NB4 (cell line): ENCODE measurements at places on chromosomes 16 and 17.
A peak's percentile ranks its signal among the peaks of the same experiment; 100 is the strongest.

- DNase-seq, result no peak
Observed at GRCh38 chr17:27471321-27472269, 15.3 kb downstream of the KSR1 start.

GRCh38 chr17:72457712-72458111, 336.9 kb downstream of the SOX9 start:
- no peak for DNase-seq

GRCh38 chr17:34892461-34893249, 68.6 kb downstream of the CCT6B start:
- peak; percentile 81 for DNase-seq

DNA sequence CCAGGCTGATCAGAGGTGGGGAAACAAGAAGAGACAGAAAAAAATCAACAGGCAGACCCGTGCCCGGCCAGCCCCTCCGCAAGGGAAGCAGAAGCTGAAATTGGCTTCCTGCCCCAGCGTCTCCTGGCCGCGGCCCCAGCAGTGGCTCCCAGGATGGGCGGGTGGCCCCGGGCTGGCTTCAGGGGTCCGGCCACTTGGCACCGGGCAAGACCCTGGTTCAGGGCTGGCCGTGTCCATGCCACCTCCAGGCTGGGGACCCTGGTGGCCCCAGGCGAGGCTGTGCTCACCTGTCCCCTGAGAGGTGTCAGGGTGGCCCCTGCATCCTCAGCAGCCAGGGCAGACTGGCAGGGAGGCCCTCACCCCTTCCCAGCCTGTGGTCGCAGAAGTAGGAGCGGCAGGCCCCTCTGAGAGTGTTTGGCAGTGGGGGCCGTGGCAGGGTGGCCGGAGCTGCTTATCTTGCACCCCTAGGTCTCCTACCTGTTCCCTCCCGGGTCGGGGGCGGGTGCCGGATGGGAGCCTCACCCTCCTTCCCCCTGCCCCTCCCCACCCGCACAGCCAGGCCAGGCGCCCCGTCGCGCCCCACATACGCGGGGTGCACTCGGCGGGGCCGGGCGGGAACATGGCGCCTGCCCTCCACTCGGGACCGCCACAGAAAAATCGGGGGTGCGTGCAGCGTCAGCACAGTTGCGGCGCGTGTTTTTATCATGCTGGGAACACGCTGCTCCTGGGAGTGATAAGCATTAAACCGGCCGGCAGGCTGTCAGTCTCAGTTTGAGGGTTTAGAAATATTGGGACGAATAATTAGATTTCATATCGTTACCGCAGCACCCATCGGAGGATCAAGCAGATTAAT, 46.7 kb upstream of the ZC3H18 start:
- no peak for DNase-seq

- no peak for DNase-seq
Observed at GRCh38 chr17:8611619-8612298, 18.8 kb downstream of the MYH10 start.

- peak; percentile 40 for DNase-seq
Observed at GRCh38 chr17:7001318-7001961, 5.6 kb downstream of the ALOX12 start.

DNA sequence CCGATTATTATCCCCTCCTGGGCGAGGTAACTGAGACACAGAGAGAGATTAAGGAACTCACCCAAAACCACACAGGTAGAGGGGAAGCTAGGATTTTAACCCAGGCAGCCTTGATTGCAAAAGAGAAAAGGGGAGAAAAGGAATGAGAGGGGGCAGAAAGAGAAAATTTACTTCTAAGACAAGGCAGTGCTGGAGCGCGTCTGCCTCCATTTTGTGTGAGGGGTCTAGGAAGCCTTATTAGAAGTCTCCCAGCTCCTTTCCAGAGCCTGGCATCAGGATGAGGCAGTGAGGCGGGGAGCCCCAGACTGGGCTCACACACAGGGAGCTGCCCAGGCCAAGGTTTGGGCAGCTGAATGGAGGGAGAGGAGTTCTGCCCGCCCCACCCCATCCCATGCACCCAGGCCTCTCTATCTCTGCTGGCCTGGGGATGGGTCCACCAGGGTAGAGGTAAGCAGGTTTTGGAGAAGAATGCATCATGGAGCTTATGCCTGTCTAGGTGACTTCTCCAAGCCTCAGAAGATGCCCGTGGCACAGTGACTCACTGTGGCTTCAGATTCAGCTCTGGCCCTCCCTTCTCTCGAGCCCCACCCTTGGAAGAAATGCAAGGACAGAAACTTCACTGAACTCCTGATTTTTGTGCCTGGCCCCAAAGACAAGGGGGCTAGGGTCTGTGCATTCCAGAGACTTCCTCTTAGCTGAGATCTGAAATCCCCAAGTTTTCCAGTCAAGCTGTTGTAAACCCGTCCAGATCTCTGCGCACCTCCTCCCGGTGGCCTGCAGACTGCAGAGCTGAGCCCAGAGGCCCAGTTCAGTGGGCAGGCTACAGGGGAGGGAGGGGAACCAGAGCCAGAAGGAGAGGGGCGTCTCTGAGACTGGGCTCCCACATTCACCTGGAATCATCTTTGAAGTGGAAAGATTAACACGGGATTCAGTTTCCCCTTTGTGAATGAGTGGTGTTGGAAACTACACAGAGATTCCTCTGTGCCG, 95.1 kb upstream of the CDH5 start:
- DNase-seq, result no peak
